ENCODE measurements at places on chromosomes 4 and X. TPM values are rescaled to one million over a fixed set of nuclear protein-coding genes. Genes with fewer than 3 reads are reported as not detected.

The CFAP99 gene
- total RNA-seq, result not detected

The SLC16A2 gene
- 55.3 TPM for total RNA-seq

The FAM47A gene
- not detected for total RNA-seq

The AKAP14 gene
- not detected for total RNA-seq

The ARMCX1 gene
- 29.0 TPM for total RNA-seq

The LSM6 gene
- total RNA-seq, result 28.8 TPM

The CSAG3 gene
- total RNA-seq, result not detected

The CXCL11 gene
- not detected for total RNA-seq

The IL2RG gene
- not detected for total RNA-seq

The GPRASP2 gene
- total RNA-seq, result 16.4 TPM

The GUCY1B1 gene
- 2.1 TPM for total RNA-seq

The BANK1 gene
- not detected for total RNA-seq

The MUC7 gene
- total RNA-seq, result not detected

The TGIF2LX gene
- not detected for total RNA-seq

GRCh38 chrX:43661521-43662240 is 5.6 kb downstream of the MAOA start:
- DNase-seq, result peak; percentile 24
- H3K36me3 ChIP-seq, result no peaks in the 10 kb centered on the region
- H3K27me3 ChIP-seq, result no peaks in the 10 kb centered on the region
- H3K4me3 ChIP-seq, result no peak overlapping the region
- no peak overlapping the region for H3K27ac ChIP-seq

- H3K4me3 ChIP-seq, result no peak within 1 kb of the TSS
- H3K27me3 ChIP-seq, result peaks cover 16% of the 10 kb centered on the region
- H3K36me3 ChIP-seq, result no peaks in the 10 kb centered on the region
- no peak for DNase-seq
- H3K4me1 ChIP-seq, result peaks cover 5% of the 10 kb centered on the region
Observed at GRCh38 chr4:22692736-22693135, at the start of gene GBA3. Gene GBA3, plus strand, starts transcription at chr4:22692937.

- no peaks in the 10 kb centered on the region for H3K4me1 ChIP-seq
- no peaks in the 10 kb centered on the region for H3K36me3 ChIP-seq
- H3K27ac ChIP-seq, result no peak overlapping the region
- no peaks in the 10 kb centered on the region for H3K27me3 ChIP-seq
- H3K4me3 ChIP-seq, result no peak overlapping the region
Observed at GRCh38 chr4:62256479-62256878, 1056.4 kb downstream of the ADGRL3 start.

DNA sequence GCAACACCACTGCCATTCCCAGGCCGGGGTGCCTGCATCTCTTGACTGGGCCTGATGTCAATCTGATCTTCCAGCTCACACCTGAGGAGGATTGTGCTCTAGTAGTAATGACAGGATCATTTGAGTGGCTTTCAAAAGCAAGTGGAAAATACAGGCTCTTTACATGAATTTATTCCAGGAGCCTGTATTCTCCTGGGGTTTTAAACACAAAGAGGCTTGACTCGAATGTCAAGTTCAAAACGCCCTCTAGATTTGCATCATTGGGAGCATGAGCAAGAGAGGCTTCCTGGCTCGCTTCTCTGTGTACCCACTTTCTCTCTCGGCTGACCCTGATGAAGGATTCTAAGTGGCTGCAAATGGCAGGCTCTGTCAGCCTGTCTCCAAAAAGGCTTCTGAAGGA is 199.5 kb upstream of the PUDP start:
- H3K27me3 ChIP-seq, result no peaks in the 10 kb centered on the region
- no peak overlapping the region for H3K27ac ChIP-seq
- peaks cover 18% of the 10 kb centered on the region for H3K4me1 ChIP-seq

GRCh38 chrX:86002076-86002896 is 45.1 kb downstream of the CHM start:
- no peaks in the 10 kb centered on the region for H3K36me3 ChIP-seq
- H3K4me3 ChIP-seq, result no peak overlapping the region
- no peak overlapping the region for H3K27ac ChIP-seq
- no peaks in the 10 kb centered on the region for H3K4me1 ChIP-seq

- no peaks in the 10 kb centered on the region for H3K36me3 ChIP-seq
- no peaks in the 10 kb centered on the region for H3K4me1 ChIP-seq
- H3K4me3 ChIP-seq, result no peak overlapping the region
- no peak overlapping the region for H3K27ac ChIP-seq
- H3K27me3 ChIP-seq, result no peaks in the 10 kb centered on the region
Observed at GRCh38 chr4:159220353-159220752, 117.5 kb downstream of the RAPGEF2 start.

DNA sequence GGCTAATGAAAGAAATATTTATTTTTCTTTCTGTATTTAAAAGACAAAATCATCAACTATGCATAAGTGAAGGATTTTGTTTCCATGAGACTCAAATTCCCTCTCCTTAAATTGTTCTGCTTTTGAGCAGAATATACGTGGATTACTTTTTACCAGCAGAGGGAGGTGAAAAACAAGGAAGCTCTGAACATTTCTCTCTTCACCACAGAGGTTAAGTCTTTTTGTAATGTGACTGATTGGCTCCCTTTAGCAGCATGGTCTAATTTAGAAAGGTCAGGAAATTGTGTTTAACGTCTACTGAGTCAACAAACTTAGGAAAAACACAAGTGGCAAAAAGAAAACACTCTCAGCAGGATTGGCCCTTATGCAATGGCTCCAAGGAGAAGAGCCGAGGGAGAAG is 55.1 kb upstream of the F9 start:
- H3K4me3 ChIP-seq, result no peak overlapping the region
- H3K27me3 ChIP-seq, result no peaks in the 10 kb centered on the region
- DNase-seq, result no peak

GRCh38 chr4:145912376-145912775 is 26.2 kb downstream of the ZNF827 start:
- no peaks in the 10 kb centered on the region for H3K36me3 ChIP-seq
- no peak overlapping the region for H3K4me3 ChIP-seq
- no peaks in the 10 kb centered on the region for H3K27me3 ChIP-seq
- H3K27ac ChIP-seq, result no peak overlapping the region
- peaks cover 10% of the 10 kb centered on the region for H3K4me1 ChIP-seq

- H3K4me1 ChIP-seq, result peaks cover 62% of the 10 kb centered on the region
- H3K36me3 ChIP-seq, result no peaks in the 10 kb centered on the region
- H3K4me3 ChIP-seq, result no peak overlapping the region
- no peak overlapping the region for H3K27ac ChIP-seq
- H3K27me3 ChIP-seq, result no peaks in the 10 kb centered on the region
Observed at GRCh38 chr4:169341490-169341889, 70.7 kb upstream of the SH3RF1 start.

DNA sequence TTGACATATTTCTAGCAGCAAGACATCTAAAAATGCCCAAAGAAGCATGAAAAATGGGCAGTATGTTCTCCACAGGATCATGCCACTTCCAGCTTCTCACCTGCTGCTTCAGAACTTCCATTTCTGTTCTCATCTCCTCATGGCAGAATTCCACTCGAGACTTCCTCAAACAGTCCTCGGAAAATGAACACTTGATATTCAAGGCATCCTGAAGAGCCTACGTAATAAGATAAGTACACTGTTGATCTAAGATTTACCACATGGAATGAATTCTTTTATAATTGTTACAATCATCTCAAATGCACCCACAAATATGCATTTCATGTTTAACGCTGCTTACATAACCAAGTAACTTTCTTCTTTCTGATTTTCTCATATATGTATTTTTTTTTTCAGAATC is 14.1 kb downstream of the TNIP3 start:
- H3K4me1 ChIP-seq, result peaks cover 46% of the 10 kb centered on the region
- DNase-seq, result no peak
- H3K27me3 ChIP-seq, result no peaks in the 10 kb centered on the region
- H3K4me3 ChIP-seq, result no peak overlapping the region
- H3K36me3 ChIP-seq, result no peaks in the 10 kb centered on the region

- H3K36me3 ChIP-seq, result no peaks in the 10 kb centered on the region
- no peak for DNase-seq
- no peaks in the 10 kb centered on the region for H3K27me3 ChIP-seq
- no peak overlapping the region for H3K4me3 ChIP-seq
- H3K27ac ChIP-seq, result no peak overlapping the region
Observed at GRCh38 chr4:164402554-164402953, 351.4 kb upstream of the SMIM31 start.

GRCh38 chrX:43666311-43666912 is 10.3 kb downstream of the MAOA start:
- H3K36me3 ChIP-seq, result no peaks in the 10 kb centered on the region
- no peak overlapping the region for H3K27ac ChIP-seq
- H3K4me1 ChIP-seq, result no peaks in the 10 kb centered on the region
- no peak for DNase-seq
- no peak overlapping the region for H3K4me3 ChIP-seq

- no peaks in the 10 kb centered on the region for H3K36me3 ChIP-seq
- no peaks in the 10 kb centered on the region for H3K4me1 ChIP-seq
- DNase-seq, result no peak
- no peak overlapping the region for H3K27ac ChIP-seq
Observed at GRCh38 chrX:24805201-24805600, 111.5 kb downstream of the POLA1 start.

DNA sequence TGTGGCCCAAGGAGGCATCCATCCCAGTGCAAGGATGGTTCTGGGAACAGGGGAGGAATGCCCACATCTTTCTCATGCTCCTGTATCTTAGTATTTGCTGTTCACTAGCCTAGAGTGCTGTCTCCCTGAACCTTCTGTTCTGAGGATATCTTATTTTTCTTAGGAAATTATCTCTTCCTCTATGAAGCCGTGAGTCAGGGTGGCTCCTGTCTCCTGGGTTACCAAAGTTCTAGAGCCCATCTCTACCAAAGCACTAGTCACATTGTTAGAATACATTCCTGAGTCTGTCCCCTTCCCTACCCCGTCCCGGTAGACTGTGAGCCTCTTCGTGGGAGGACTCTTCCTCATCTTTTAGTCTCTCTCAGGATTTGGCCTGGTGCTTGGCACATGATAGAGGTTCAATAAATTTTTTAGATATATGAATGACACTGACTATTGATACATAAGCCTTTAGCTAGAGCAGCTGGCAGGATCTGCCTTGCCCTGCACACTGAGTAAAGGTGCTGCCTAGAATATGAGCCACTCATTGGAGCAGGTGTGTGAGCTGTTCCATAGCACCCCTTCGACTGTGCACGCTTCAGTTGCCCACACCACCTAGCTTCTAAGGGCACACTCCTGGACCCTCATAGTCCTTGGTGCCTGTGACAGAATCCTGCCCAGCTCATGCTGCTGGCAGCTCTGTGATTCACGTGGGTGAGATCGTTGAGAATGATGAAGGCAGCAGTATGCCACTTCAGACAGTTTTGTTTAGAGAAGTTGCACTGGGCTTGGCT is 13.3 kb downstream of the CXCR3 start:
- H3K4me1 ChIP-seq, result no peaks in the 10 kb centered on the region
- no peaks in the 10 kb centered on the region for H3K27me3 ChIP-seq
- H3K36me3 ChIP-seq, result peaks cover 44% of the 10 kb centered on the region
- DNase-seq, result no peak
- H3K4me3 ChIP-seq, result no peak overlapping the region

GRCh38 chr4:42152507-42153504 is at the start of gene BEND4:
Gene BEND4, minus strand, starts transcription at chr4:42152655. Its CDS starts 512 bp downstream, at chr4:42152143.
- peak; percentile 7 for DNase-seq
- H3K27me3 ChIP-seq, result peaks cover 63% of the 10 kb centered on the region

DNA sequence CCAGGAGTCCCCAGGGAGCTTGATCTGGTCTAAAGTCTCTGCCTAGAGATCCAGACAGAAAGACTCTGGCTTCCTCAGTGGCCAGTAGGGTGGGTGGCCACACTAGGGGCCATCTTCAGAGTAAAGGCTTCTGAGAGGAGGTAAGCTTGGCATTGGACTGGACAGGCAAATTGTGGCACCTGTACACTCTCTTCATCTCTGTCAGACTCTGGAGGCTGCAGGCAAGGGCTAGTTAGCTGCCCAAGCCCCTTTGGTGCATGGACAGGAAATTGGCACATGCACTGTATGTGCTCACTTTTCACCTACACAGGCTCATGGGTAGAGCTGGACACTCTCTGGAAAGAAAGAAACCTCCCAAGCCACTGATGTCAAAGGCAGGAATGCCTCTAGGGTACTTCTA is 142.8 kb downstream of the PJA1 start:
- H3K36me3 ChIP-seq, result no peaks in the 10 kb centered on the region
- H3K4me3 ChIP-seq, result no peak overlapping the region
- no peaks in the 10 kb centered on the region for H3K27me3 ChIP-seq
- no peaks in the 10 kb centered on the region for H3K4me1 ChIP-seq

DNA sequence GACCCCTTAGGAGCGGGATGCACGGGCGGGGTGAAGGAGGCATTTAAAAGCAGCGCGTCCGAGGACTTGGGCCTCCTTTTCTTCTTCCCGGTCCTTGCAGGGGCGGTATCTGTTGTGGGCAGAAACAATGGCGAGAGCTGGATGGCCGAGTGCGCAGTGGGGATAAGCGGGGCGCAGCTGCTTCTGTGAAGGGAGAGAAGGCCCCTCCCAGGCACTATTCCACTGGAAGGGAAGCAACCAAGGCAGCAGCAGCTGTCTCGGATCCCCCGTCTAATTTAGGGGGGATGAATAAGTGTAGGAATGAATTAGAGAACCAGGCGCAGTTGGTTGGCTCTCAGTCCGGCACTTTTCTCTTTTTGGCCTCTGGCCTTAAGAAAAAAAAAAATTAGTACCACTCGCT is 995 bp downstream of the SMARCA5 start:
- peaks cover 24% of the 10 kb centered on the region for H3K4me1 ChIP-seq
- H3K4me3 ChIP-seq, result peak overlapping the region; percentile 97
- H3K27ac ChIP-seq, result peak overlapping the region; percentile 96
- H3K27me3 ChIP-seq, result no peaks in the 10 kb centered on the region
- peaks cover 20% of the 10 kb centered on the region for H3K36me3 ChIP-seq

- no peaks in the 10 kb centered on the region for H3K27me3 ChIP-seq
- no peak overlapping the region for H3K4me3 ChIP-seq
- DNase-seq, result peak; percentile 59
- no peaks in the 10 kb centered on the region for H3K36me3 ChIP-seq
Observed at GRCh38 chr4:113289766-113290165, 240.3 kb downstream of the ANK2 start.

GRCh38 chr4:83109480-83110222 is 4.9 kb downstream of the PLAC8 start:
- no peaks in the 10 kb centered on the region for H3K36me3 ChIP-seq
- peak overlapping the region; percentile 72 for H3K4me3 ChIP-seq
- DNase-seq, result peak; percentile 66
- no peaks in the 10 kb centered on the region for H3K27me3 ChIP-seq
- peaks cover 6% of the 10 kb centered on the region for H3K4me1 ChIP-seq

DNA sequence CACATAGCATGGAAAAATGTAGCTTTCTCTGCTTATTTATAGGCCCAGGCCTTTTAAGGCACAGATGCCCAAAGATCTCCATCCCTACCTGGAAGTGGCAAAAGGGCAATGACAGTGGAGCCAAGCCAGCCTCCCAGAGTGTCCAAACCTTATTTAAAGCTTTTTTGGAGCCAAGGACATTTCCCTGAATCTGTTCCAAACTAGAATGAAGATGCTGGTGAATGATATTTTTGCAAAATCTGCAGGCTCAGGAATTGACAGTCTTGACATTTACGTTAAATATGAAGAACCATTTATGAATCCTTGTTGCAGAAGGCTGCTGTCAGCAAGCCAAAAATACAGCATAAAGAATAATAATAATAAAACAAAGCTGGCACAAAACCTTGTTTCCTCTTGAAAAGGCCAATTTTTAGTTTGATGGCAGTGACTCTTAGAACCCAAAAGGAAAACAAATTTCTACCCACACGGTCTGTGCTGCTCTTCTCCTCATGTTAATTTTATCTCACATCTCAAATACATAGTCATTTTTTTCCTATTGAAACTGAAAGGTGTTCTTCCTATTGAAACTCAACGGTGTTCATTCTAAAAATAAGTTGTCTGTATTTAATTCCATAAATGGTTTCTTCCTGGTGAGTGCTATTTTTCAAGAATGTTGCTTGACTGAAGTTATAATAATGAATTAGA is 206.3 kb upstream of the TBL1X start:
- no peaks in the 10 kb centered on the region for H3K4me1 ChIP-seq
- no peaks in the 10 kb centered on the region for H3K36me3 ChIP-seq
- H3K27me3 ChIP-seq, result no peaks in the 10 kb centered on the region
- H3K27ac ChIP-seq, result no peak overlapping the region

All from GM23248 (cell line).